ENCODE measurements at places on chromosomes 4 and X.
A peak's percentile ranks its signal among the peaks of the same experiment; 100 is the strongest.

DNA sequence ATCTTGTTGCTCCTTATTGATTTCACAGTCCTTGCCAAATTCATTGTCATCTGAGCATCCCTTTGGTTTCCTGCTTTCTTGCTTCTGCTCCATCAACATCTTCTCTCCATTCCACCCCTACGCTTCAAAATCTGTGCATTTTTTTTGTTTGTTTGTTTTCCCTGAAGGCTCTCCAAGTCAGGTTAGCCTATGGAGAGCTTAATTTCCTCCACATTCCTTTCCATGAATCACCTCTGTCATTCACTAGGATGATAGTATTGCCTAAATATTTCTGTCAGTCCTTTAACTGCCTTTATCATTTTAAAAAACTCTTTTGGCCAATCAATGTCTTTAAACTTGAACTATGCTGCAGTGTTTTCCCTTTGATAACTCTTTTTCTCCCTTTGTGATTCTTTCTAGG is 67.7 kb downstream of the PPARGC1A start:
- DNase-seq: no peak

DNA sequence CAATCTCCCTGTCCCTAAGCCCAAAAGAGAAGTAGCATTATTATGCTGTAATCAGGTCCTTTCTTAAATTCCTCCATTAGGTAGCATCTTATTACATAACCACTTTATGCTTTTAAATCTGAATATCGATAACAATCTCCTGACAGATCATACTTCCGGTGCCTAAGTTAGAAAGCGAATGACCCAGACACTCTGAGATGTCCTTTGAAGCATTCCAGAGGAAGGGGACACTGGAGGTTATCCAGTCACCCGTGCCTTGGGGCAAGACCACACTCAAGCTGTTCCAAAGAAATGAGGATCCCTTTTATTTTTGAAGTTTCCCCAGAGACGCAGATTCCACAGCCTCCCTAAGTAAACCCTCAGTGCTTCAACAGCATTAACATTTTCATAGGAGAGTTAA is 125.7 kb downstream of the PALLD start:
- no peak for DNase-seq

DNA sequence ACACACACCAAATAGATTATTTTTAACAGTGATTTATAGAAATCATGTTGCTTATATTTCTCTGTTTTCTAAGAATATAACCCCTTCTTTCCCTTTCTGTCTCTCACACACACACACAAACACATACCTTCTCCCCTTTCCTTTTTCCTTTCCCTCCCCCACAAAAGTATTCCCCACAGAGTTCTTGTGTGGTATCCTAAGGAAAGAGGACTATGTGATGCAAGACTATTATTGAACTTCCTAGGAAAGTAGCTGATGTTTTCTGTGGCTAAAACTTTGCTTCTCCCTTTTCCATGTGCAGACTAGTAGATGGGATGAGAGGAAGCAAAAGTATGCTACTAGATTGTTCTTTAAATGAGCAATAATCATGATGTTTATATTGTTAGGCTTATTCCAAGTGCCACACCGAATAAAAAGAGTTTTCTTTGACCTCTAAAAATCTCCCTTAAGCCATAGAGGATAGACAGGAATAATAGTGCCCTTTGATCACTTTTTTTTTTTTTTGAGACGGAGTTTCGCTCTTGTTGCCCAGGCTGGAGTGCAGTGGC is 38.7 kb downstream of the CPEB2 start:
- DNase-seq: no peak

DNA sequence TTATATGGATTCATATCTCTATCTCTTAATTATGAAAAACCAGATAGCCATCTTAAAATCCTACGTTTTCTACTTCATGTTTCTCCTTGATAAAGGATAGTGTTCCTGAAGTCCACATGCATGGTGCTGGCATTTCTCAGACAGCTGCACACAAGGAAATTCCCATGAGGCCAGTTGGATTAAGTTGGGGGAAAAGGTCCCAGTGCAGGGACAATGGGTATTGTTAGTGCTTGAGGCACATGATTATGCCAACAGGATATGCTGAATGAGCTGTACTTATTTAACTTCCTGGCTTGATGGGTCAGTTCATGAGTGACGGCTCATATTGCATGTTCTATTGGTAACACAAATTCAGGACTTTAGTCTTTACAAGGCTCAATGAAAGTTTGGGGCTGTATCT is 913.9 kb upstream of the NDST4 start:
- no peak for DNase-seq

DNA sequence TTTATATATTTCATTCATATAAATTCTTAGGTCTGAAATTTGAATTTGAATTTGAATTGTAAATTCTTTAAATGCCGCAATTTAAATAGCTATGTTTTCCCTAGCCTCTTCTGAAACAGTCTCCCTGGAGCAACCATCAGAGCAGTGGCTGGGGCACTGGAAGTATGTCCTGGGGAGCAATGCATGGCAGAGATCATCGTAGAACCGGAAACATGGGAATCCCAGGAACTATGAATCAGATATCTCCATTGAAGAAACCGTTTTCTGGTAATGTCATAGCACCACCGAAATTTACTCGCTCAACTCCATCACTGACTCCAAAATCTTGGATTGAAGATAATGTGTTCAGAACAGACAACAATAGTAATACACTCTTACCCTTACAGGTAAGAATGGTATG is 4.9 kb downstream of the CPEB2 start:
- DNase-seq: no peak

- no peak for DNase-seq
These were observed 336.7 kb upstream of the GNPDA2 start for GRCh38 chr4:45062935-45063545.

DNA sequence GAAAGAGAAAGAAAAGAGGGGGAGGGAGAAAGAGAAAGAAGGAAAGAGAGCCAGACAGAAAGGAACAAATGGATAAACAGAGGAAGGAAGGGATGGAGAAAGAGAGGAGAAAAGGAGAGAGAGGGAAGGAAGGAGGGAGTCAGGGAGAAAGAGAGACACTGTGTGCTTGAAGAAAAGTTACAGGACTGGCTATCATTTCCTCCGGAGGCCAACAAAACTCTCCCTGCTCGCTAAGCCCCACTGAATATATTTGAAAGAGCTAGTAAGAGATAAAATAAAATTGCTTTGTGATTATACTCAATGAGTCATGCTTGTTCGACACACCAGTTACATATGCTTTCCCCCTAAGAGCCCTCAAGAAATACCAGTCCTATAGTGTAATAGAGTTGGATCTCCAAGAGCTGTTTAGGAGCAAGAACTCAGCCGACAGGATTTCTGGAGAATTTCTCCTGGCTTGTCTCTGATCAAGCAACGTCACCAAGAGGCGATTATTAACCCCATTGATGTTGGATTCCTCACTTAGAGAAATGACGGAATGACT is 102.2 kb downstream of the MXRA5 start:
- DNase-seq: no peak

- no peak for DNase-seq
These were observed 79.0 kb downstream of the ANXA3 start for GRCh38 chr4:78630615-78631014.

DNA sequence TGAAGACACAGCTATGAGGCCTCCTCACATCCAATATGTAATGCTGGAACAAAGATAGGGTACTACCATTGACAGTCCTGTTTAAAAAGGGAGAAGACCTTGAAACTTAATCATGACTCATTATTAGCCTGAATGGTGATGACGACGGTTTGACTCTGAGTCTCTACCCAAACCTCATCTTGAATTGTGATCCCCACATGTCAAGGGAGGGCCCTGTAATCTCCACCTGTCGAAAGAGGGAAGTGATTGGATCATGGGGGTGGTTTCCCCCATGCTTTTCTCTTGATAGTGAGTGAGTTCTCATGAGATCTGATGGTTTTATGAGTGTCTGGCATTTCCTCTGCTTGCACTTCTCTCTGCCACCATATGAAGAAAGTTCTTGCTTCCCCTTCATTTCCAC is 395.3 kb upstream of the CPEB2 start:
- no peak for DNase-seq

DNA sequence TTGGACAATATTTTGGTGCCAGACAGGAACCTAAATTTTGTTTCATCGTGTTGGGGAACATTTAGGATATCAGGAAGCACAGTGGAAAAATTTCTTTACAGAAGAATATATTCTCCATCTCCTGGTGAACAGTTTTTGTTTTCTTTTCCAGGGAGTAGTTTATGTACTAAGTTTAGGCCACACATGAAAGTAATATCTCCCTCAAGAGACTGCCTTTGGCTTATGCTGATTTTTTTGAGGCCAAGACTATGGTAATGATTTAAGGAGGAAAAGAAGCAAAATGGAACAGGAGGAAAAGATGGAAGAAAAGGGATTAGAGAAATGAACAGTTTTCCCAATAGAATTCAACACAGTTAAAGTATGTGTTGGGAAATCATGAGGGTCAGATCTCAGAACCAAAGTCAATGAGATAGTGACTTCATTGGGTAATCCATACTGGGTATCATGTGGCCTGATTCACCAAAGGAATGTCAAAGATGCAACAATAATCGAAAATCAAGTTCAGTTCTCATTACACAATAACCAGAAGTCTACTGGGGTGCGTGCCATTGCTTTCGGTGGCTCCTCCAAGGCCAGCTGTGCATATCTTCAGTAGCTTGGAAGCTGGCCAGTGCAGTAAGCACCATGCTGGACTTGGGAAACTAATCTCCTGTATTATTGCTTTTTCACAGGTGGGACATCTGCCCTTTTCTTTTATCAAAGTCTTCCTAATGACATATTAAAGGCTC is 234.8 kb downstream of the COL25A1 start:
- no peak for DNase-seq

- no peak for DNase-seq
These were observed 140.4 kb upstream of the GRID2 start for GRCh38 chr4:92163348-92163747.

- DNase-seq: no peak
These were observed 66.2 kb upstream of the FRAS1 start for GRCh38 chr4:77990904-77991358.

- no peak for DNase-seq
These were observed 94.5 kb upstream of the EOLA2 start for GRCh38 chrX:150032742-150033141.

GRCh38 chr4:18980516-18981233 is 959.1 kb upstream of the LCORL start:
- no peak for DNase-seq

GRCh38 chr4:174307694-174308093 is 24.0 kb downstream of the CEP44 start:
- DNase-seq: no peak

- no peak for DNase-seq
These were observed 22.4 kb upstream of the TXK start for GRCh38 chr4:48156423-48156822.

DNA sequence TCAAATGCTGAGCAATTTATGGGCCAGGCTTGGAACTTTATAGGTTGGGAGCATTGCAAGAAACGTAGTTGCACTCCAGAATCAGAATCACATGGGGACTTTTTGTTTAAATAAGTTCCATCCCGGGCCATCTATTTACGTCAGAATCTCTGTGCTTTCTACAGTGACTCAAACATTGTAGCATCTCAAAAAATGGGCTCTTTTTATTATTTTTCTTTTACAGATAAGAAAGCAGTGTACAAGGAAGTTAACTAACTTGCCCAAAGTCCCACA is 10.2 kb downstream of the CC2D2A start:
- no peak for DNase-seq

DNA sequence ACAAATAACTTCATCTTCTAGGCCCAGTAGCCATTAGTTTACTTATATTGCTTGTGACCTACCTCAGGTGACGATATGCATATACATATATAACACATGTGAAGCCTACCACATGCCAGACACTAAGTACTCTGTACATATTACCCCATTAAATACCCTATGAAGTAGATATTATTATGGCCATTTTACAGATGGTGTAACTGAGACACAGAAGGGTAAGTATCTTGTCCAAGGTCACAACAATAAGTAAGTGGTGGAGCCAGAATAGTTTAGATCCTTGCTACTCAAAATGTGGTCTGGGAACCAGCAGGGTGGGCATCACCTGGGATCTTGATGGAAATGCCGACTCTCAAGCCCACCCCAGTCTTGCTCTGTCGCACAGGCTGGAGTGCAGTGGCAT is 78.1 kb upstream of the RAPGEF2 start:
- no peak for DNase-seq

- no peak for DNase-seq
These were observed 52.3 kb downstream of the LGI2 start for GRCh38 chr4:24978291-24979075.

DNA sequence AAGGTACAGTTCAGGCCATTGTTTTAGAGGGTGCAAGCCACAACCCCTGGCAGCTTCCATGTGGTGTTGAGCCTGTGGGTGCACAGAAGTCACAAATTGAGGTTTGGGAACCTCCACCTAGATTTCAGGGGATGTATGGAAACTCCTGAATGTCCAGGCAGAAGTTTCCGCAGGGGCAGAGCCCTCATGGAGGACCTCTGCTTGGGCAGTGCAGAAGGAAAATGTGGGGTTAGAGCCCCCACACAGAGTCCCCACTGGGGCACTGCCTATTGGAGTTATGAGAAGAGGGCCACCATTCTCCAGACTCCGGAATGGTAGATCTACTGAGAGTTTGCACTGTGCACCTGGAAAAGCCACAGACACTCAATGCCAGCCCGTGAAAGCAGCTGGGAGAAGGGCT is 242.0 kb upstream of the ACTRT1 start:
- DNase-seq: no peak

- peak; percentile 88 for DNase-seq
These were observed at the start of gene NUP54 for GRCh38 chr4:76148142-76148865. NUP54 (minus strand) TSS chr4:76148397; CDS start chr4:76148374, 23 bp downstream.

- DNase-seq: no peak
These were observed 158.9 kb downstream of the PPP1R2C start for GRCh38 chrX:42619068-42619467.

DNA sequence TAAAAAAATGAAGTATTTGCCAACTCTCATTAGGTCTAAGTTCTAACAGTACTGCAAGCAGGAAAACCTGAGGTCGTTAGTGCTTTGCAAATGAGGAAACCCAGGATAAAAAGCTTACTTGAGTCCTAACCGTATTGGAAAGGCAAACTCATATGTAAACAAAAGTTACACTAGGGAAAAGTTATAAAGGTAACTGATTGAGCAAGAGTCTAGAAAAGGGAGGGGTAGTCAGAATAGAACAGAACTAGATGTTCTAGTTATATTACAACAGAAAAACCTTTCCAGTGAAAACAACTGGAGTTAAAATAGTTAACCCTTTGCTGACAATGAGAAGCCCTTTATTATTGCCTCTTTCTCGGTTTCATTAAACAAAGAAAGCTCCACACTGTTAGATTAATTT is 66.4 kb upstream of the MAOA start:
- DNase-seq: no peak

DNA sequence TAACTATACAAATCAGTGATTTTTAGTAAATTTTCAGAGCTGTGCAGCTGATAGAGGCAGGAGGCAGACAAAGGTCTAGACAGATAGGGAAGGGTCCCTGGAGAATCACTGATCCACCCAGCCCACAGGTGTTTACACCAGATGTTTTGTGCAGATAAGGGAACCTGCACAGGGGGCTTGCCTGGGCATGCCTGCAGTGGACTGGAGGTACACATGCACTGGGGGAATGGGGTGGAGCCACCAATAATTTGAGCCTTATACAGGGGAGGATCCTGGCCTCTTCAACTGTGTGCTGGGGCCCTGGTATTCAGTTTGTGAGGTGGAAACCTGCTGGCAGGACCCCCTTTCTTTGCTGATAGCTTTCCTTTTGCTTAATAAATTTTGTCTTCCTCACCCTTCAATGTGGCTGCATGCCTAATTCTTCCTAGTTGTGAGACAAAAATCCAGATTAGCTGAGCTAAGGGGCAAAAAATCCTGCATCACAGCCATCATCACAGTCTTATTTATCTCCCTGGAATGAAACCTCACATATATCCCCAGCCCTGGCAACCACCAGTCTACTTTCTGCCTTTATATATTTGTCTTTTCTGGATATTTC is 102.8 kb downstream of the KDM6A start:
- DNase-seq: no peak

- DNase-seq: no peak
These were observed 45.4 kb downstream of the EDNRA start for GRCh38 chr4:147526272-147526654.
